ENCODE measurements at places on chromosomes 1 and 21.
A peak's percentile ranks its signal among the peaks of the same experiment; 100 is the strongest.

- DNase-seq: no peak
Measured at GRCh38 chr1:14439015-14439414, 159.5 kb upstream of the KAZN start.

DNA sequence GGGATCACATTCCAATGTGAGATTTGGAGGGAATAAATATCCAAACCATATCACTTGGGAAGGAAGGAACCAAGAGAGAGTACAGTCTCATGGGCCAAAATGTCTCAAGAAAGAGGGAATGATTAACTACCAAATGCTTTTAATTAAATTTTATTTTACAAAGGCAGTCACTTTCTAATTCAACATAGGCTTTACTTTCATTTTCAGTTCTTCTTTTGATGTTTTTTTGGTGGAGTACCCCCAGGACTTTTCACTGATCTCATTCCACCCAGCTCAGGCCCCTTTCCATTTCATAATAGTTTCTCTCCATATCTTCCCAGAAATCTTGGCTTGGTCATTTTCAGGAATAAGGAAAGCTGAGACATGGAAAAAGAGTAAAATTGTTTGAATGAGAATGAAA lies 5.1 kb upstream of the SLAMF7 start:
- DNase-seq: no peak

- no peak for DNase-seq
Measured at GRCh38 chr1:24136956-24137539, 5.9 kb downstream of the IL22RA1 start.

- DNase-seq: peak; percentile 86
Measured at GRCh38 chr1:221419513-221420095, 322.3 kb downstream of the DUSP10 start.

- DNase-seq: no peak
Measured at GRCh38 chr1:53484705-53485477, 25.7 kb downstream of the DMRTB1 start.

- DNase-seq: no peak
Measured at GRCh38 chr21:41812679-41813078, 45.8 kb upstream of the RIPK4 start.

- no peak for DNase-seq
Measured at GRCh38 chr1:41780916-41781315, 137.8 kb downstream of the HIVEP3 start.

- no peak for DNase-seq
Measured at GRCh38 chr1:41351262-41352151, 9.7 kb upstream of the FOXO6 start.

DNA sequence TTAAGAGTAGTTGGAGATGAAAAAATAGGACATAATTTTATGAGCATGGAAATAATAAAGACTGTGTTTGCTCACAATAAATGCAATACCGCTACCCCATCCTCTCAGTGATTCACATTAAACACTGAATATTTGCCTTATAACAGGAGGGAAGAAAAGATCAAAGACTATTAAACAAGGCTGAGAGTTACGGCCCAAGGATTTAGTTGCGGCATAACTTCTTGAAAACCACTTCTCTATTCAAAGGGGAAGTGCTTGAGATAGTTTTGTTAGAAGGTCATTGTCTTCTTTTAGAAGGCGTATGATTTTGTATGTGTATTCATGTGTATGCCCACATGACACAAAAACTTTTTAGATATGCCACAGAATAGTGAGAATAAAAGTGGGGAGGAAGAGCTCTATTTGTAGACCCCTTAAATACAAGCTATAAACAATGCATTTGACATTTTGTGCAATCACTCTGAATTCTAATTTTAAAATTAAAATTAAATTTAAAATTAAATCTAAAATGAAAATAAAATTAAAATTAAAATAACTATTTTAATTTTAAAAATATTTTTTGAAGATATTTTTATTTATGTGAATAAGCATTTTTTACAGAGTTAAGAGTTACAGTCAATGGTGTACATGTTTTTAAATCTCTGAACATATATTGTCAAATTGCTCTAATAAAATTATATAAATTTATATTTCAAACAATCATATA lies 986.6 kb upstream of the ADAMTS5 start:
- no peak for DNase-seq

- DNase-seq: no peak
Measured at GRCh38 chr1:76568573-76569238, 298.6 kb upstream of the ST6GALNAC5 start.

- DNase-seq: peak; percentile 93
Measured at GRCh38 chr1:186212568-186213224, 162.4 kb downstream of the TPR start.

DNA sequence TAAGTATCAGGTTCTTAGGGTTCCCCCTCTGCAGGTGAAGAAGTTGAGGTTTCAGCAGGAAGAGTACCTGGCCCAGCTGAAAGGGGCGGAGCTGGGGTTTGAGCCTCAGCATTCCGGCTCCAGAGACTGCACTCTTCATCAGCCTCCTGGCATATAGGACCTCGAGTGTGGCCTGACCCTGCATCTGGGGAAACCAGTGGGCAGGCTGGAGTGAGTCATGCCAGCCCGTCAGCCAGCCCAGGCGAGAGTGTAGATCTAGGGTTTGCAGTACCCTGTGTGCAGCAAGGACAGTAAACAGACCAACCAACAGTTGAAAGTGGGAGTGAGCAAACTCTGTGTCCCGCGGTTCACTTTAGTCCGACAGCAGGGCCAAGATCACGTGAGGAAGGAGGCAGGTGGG lies 14.1 kb downstream of the MFSD2A start:
- DNase-seq: no peak

- no peak for DNase-seq
Measured at GRCh38 chr1:169051171-169051570, 55.3 kb upstream of the ATP1B1 start.

- no peak for DNase-seq
Measured at GRCh38 chr21:35036465-35037383, 12.4 kb downstream of the RUNX1 start.

- no peak for DNase-seq
Measured at GRCh38 chr1:81021134-81021533, 779.6 kb upstream of the ADGRL2 start.

GRCh38 chr1:173297798-173298391 lies 90.8 kb upstream of the TNFSF4 start:
- peak; percentile 7 for DNase-seq

GRCh38 chr21:31204801-31205200 lies 139.3 kb downstream of the TIAM1 start:
- no peak for DNase-seq

- DNase-seq: no peak
Measured at GRCh38 chr1:224317383-224318045, 12.5 kb downstream of the NVL start.

GRCh38 chr1:56137521-56138505 lies 441.6 kb downstream of the PLPP3 start:
- DNase-seq: peak; percentile 68

DNA sequence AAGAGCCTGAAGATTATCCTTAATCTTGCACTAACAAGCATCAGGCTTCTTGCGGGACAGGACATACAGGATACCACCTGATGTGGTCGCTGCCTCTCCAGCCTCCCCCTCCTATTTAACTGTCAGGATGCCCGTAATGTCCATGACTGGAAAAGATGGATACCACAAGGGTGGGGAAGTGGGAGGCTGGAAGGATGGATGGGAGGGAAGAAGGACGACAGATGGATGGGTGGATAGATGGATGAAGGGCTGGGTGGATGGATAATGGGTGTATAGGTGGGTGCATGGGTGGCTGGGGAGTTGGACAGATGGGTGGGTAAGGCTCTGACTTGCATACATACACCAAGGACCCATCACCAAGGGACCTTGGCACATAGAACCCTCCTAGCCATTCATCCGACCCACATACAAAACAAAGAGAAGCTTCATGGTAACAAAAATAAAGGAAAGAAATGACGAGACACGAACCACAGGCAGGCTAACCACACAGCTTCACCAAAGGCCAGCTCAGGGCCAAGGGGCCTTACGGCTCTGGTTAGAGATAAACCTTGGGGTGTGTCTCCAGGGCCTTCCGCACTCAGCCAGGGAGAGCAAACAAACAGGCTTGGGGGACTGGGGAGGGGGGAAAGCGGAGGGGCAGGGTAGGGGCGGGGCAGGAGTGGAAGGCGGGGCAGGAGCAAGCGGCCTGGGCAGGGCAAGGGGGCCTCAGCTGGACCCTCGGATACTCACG lies 50.5 kb downstream of the HSPG2 start:
- DNase-seq: no peak

GRCh38 chr1:38114241-38115026 lies 67.8 kb upstream of the POU3F1 start:
- no peak for DNase-seq

DNA sequence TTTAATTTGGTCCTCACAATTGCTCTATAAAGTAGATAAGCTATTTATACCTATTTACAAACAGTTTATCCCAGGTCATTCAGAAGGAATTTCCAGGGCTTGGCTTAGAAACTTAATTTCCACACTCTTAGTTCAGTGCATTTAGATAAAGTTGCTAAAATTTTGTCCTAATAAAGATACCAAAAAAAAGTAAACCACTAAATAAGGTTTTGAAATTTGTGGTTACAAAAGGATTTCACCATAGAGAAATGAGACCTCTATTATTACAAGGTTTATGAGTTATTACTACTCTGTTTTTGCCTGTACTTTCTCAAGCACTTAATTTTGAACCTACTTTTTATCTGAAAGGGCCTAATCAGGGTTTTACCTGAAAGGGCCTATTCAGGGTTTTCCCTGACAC lies 22.4 kb downstream of the PTPN22 start:
- DNase-seq: no peak

DNA sequence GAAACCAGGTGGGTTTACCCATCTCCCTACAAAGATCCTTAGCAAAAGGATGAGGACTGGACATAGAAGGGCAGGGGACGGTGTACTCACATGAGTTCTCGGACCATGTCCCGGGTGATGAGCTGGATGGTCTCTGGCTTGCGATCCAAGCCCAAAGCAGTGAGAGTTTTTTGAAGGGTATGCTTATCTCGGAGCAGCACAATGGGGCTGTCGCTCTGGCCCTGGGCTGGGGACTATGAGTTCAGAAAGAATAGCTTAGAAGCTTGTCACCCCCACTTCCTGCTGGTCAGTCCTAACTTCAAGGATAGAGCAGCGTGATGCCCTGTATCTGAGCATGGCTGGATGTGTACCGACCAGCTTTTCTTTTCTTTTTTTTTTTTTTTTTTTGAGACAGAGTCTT lies 9.6 kb downstream of the CFAP45 start:
- no peak for DNase-seq

- DNase-seq: peak; percentile 37
Measured at GRCh38 chr21:18384771-18385170, 18.8 kb downstream of the TMPRSS15 start.

- no peak for DNase-seq
Measured at GRCh38 chr1:1441002-1441888, 5.8 kb downstream of the VWA1 start.

DNA sequence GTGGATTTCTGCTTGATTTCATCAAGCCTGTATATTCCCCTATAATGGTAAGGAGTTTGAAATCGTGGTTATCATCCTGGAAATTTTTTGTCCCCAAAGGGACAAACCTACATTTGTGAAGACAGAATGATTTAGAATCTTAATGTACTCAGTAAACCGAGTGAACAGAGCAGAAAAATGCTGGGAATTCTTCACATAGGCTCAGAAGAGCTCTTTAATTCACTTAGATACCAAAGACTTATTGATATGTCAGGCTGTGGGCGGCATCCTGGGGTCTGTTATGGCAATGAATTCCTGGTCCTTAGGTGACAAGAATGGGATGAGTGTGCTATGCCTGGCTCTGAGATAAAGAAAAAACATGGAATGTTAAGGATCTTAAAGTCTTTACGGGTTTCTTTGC lies 74.9 kb downstream of the ROR1 start:
- no peak for DNase-seq

- peak; percentile 32 for DNase-seq
Measured at GRCh38 chr1:13700521-13701270, 708 bp downstream of the PRDM2 start.

DNA sequence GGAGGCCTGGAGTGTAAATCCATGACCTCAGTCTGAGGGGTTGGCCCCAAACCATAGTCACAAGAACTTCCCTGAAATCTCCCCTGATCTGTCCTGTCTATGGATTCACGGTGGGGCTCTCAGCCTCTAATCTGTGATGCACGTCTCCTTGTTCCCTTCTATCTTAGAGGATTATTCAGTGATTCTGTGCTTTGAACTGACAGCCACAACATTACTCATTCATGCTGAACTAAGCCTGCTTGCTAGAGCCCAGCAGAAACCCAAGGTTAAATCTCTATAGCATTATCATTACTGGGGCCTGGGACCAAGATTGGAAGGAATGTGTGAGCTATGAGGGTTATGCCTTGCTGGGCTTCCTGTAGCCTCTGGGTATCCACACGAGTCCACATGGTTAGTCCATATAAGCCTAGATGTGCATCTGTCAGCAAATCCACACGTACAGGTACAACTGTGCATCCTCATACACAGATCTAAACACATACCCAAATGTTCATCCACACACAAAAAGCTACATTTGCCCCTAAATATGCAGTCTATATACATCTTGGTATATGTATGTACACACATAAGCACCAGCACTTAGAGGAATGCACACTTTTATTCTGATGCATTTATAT lies 22.4 kb upstream of the MAGOH start:
- DNase-seq: no peak

DNA sequence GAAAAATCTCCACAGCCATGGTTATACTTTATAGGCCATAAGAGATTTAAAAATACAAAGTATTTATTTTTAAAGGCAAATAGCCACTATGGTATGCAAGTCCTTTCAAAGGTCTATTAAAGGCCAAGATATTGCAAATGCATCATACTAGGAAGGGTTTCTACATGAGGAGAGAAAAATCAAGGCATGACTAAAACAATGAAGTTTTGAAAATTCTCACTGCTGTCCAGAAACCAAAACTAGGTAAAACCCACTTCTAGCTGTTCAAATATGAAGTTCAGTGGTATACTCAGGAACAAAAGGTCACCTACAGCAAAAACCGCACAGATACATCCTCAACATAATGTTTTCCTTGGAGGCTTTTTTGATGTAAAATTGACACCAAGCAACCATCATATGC lies 75.0 kb downstream of the EPS15 start:
- peak; percentile 66 for DNase-seq

- peak; percentile 70 for DNase-seq
Measured at GRCh38 chr1:94481473-94481933, 60.1 kb downstream of the F3 start.

- no peak for DNase-seq
Measured at GRCh38 chr21:44710756-44711326, 531 bp downstream of the TSPEAR start.

DNA sequence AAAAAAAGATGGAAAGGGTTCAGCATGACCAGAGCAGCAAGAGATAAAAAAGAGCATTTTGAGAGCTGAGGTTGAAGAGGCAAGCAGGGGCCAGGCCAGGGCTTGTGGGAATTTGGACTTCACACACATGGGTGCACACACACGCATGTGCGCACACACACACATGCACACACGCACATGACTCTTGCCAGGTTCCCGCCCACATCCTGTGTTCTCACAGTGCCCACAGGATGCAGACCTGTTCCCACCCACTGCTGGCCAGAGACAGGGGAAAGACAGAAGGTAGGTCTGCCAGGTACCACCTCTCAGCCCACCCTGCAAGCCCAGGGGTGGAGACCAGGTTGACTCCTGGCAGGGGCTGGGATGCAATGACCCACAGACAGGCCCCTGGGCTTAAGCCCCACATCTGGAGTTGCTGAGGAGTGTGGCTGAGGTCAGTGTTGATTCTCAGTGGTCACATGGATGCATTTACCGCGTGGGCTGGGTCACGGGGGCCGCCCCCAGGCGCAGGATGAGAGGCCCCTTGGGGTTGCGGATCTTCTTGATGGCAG lies 4.4 kb downstream of the COL16A1 start:
- no peak for DNase-seq

- DNase-seq: no peak
Measured at GRCh38 chr1:99726818-99727217, 39.6 kb downstream of the FRRS1 start.

GRCh38 chr21:14270631-14271030 lies 54.7 kb downstream of the RBM11 start:
- DNase-seq: no peak

All from astrocyte of the spinal cord (primary cell).